ENCODE measurements at places on chromosomes 4 and X. TPM values are rescaled to one million over a fixed set of nuclear protein-coding genes. Genes with fewer than 3 reads are reported as not detected.

GRCh38 chr4:44629280-44629866 is 22.1 kb downstream of the YIPF7 start:
- peak; percentile 25 for DNase-seq

- no peak for DNase-seq
Measured at GRCh38 chr4:153010146-153010545, 74.0 kb downstream of the FHDC1 start.

The MAGEA2 gene
- not detected for polyA plus RNA-seq

GRCh38 chr4:69617083-69617694 is 22.3 kb downstream of the UGT2A2 start:
- peak; percentile 22 for DNase-seq

- DNase-seq = no peak
Measured at GRCh38 chr4:177596035-177596434, 153.8 kb upstream of the AGA start.

GRCh38 chr4:31545755-31546154 is 825.6 kb downstream of the PCDH7 start:
- no peak for DNase-seq

GRCh38 chr4:164779811-164780216 is 25.9 kb downstream of the SMIM31 start:
- peak; percentile 26 for DNase-seq

The LUZP4 gene
- polyA plus RNA-seq = not detected

DNA sequence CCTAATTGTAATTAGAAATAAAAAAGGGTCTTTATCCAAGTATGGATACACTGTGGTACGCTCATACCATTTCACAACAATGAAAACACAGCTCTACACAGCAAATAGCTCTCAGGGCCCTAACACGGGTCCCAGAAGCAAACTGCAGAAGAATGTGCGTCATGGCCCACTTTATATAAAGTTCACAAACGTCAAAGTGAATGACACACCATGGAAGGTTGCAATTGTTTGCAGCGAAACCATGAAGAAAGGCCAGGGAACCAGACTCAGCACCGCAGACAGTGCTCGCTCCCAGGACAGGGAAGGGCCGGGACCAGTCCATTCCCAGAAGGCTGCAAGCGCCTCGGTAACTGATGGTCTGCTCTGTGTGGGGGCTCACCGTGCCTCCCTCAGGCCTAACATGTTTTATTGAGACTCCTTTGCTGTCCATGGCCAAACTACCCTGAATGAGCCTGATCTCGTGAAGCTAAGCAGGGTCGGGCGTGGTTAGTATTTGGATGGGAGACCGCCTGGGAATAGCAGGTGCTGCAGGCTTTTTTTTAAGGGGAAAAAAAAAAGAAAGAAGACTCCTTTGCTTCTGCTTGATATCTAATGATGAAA is 47.8 kb downstream of the ACOX3 start:
- no peak for DNase-seq

The TFDP3 gene
- not detected for polyA plus RNA-seq

DNA sequence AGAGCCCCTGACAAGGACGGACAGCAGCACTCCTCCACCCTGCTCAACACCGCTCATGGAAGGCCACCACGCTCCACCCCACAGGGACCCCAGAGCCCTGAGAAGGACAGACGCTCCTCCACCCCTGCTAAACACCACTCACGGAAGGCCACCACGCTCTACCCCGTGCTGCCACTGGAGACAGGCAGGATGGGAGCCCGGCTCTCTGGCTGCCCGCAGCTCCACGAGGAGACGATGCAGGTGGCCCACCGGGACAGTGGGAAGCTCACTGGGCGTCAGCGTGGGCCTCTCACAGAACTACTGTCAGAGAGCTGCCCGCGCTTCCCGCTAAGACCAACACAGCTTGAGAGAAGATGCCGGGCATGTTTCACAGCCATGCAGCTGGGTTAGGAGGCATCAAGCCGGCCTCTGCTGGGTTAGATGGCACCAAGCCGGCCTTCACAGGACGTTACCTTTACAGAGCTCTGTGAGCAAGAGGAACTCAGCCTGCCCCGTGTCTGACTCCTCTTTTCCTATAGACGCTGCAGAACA is 20.8 kb downstream of the GAK start:
- no peak for DNase-seq

DNA sequence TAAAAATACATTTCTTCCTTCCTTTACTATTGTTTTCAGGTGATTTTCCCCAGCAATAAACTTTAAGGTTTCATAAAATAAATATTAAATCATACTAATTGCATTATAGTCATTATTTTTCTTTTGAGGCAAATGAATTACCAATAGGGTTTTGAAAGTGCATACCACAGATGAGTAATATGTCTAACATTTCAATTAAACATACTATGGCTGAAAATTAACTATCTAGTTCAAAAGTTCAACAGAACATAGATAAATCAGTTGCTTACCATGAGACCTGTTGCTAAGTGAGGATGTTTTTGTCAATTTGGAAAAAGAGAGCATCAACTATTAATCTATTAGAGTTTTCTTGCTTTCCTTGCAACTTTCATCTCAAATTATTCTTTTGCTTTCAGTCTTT is 35.0 kb downstream of the NPY5R start:
- DNase-seq = no peak

GRCh38 chrX:40152741-40153344 is 55.1 kb upstream of the BCOR start:
- no peak for DNase-seq

DNA sequence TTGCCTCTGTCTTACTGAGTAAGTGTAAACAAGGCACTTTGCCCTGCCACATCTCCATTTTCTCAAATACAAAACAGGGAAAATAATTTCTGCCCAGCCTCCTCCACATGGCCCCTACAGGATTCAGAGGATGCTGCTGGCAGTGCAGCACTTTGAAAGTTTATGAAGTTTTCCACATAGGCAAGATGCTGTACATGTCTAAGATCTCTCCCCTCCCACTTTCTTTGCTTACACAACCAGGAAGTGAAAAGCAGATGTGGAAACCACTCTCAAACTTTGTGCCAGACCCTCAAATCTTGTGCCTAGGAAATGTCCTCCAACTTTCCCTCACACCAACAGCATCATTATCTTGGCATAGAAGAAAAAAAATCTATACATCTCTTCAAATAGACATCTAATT is 257.0 kb upstream of the LDB2 start:
- DNase-seq = no peak

DNA sequence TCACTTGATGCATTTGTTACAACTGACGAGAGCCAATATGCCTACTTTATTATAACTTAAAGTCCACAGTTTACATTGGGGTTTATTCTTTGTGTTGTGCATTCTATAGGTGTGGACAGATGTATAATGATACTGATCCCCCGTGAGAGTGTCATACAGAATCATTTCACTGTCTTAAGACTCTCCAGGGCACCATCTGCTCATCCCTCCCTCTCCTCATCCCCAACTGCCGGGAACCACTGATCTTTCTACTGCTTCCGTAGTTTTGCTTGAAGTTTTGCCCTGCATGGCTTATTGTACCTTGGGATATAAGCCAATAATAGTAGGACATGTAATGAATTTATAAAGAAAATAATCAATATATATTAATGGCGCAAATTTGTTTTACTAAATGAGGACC is 137.8 kb upstream of the MSX1 start:
- no peak for DNase-seq

GRCh38 chrX:7119950-7120877 is 27.3 kb upstream of the STS start:
- DNase-seq = no peak

DNA sequence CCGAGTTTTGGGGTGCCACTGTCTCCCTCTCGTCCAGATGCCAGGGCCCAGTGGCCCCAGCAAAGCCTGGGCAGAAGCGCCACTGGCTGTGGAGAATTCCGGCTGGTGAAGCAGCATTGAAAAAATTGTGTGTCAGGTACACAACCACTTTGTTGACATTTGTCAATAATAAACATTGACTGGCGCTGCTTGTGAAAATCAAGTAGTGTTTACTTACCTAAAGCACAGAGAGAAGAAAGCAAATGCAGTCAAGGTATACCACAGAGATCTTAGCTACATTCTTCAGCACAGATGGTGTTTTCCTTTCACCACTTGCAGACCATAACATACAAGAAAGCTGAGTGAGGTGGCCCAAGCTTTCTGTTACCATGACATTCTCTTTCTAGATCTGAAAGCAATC is 14.5 kb upstream of the SLC7A11 start:
- no peak for DNase-seq

- no peak for DNase-seq
Measured at GRCh38 chr4:19301527-19301926, 950.2 kb upstream of the SLIT2 start.

DNA sequence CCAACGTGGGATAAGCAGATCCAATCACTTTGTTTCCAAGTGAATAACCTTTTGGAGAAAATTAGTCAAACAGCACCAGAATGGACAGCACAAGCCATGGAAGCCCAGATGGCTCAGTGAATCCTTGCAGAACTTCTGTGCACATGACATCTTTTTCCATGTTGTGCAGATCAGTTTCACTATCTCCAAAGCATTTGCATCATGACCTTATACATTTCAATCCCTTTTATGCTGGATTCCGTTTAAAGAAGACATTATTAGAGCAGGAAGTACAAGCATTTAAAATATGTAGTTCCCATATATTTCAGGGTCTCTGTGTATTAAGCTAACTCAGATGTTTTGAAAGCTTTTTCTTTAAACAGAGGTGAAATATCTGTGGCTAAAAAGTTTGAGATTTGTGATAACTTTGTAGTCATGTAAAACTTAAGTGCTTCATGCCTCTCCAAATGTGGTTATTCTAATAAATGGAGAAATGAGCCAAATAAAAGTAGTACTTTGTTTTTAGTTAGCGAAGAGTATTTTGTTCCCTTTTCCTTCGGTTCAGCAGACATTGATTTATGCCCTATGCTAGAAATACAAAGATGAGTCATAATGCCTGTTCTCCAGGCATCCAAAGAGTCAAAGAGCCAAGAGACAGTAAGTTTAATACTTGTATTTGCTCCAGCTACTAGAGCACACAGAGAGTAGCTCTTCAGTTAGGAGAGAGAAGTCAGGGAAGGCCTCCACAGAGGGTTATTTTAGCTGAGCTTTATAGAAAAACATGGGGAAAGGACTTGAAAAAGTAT is 39.0 kb downstream of the PLAC8 start:
- DNase-seq = no peak

The RBM46 gene
- polyA plus RNA-seq = 0.04 TPM
